ENCODE measurements at places on chromosomes 6 and 20.

DNA sequence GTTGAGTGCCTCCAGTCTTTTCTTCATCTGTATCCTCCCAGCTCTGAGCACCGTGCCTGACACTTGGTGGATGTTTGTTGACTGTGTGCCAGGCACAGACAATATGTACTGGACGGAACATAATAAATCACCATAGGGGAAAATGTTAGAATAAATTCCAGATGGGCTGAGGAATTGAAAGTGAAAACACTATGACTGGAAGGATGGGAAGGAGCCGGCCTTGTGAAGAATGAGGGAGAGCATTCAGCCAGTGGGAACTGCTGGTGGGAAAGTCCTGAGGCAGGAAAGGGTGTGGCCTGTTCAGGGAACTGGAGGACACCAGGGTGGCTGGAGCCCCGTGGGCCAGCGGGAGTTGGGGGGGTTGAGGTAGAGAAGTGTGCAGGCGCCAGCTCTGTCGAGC is 75.4 kb downstream of the MTHFD1L start:
- DNase-seq = no peak

GRCh38 chr20:61694682-61695081 is 371.0 kb downstream of the TAF4 start:
- DNase-seq = no peak

- no peak for DNase-seq
Observed at GRCh38 chr20:7392542-7393206, 547.6 kb downstream of the HAO1 start.

DNA sequence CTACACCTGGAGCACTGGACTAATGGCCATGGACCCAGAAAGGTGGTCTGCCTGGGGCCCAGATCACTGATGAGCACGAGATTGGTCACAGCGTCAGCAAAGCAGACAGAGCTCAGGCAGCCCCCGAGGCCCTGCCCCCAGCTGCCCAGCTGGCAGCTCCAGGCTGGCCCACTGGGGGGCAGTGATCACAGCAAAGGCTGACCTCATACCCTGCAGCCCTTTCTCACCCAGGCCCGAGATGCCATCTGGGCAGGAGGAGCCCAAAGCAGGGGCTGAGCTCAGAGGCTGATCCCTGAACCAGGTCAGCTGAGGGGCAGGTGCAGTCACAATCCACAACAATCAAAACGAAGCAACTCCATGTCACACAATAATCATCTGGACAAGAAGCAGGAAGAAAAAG is 4.1 kb downstream of the MAP1LC3A start:
- no peak for DNase-seq

DNA sequence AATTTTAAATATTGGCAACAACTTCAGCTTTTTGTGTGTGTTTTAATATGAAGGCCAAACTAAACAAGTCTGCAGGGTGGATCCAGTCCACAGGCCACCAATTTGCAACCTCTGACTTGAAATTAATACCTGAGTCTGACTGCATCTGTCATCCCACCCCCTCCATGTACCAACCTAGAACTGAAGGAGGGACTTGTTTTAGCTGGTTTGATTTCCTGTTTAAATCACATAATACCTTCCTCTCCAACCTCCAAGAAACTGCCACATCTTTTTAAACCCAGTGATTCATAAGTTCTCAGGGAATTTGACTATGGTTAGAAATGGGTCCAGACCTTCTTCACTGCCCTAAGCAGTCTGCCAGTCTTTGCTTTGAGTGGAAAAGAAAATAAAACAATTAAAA is 21.6 kb downstream of the RNF8 start:
- no peak for DNase-seq

GRCh38 chr6:12335131-12335527 is 45.0 kb downstream of the EDN1 start:
- no peak for DNase-seq

DNA sequence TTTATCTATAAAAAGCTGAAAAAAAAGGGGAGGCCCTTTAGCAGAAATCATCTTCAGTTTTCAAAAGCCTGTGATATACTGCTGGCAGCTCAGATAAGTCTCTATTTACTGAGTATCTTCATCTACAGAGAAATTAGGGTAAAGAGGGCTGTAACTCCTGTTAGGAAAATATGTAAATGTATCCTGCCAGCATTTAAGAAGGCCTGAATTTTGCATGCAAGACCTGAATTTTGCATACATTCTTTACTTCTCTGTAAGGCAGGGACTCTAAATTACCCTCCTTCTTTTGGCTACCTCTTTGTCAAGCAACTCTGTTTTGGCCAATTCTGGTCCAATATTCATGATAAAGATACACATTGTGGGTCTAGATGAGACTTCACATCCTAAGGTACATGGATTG is 150.6 kb upstream of the SPACA1 start:
- DNase-seq = no peak

DNA sequence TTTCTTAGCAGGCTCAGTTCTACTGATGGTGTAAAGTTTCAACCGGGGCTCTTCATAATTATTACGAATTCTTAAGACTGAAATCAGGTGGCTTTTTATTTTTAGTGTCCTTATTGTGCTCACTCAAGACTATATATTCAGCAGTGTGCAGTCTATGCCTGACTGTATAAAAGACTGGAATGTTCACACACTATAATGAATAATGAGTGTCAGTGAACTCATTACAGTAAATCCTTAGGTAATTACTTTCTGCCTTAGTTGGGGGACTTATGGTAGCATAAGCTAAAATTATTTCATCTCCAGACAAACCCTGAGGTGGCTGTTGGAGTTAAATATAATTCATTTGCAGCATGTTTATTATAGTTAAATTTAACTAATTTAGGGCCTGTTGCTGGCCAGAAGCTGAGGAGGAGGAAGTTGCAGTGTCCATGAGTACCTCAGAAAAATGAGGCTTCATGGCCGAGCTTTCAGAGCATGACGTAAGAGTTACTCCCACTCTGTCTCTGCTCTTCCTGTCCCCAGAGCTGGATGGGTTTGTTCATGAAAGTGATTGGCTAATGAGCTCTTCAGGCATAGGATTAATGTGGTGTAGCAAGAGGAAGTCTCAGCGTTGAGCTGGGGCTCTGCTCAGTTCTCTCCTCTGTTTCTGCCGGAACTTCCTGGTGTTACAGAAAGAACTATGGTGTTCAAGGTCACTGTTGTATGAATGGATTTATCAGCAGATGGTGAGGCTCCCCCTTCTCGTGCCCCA is 335.7 kb downstream of the NRN1 start:
- DNase-seq = no peak

DNA sequence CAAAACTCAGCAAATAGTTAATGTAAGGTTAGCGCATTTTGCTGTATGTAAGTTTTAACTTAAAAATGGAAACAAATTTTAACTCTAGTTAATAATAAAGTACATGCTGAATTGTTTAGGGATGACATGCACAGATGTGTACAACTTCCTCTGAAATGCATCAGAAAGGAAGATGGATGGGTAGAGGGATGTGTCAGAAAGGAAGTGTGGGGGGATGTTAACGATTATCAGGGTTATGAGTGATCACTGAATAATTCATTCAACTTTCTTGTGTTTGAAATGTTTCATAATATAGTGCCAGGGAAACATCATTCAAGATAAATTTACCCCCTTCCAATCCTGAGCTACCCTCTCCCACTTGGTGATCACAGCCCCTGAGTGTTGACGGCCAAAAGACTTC is 87.6 kb downstream of the FOXA2 start:
- no peak for DNase-seq

GRCh38 chr6:15441215-15441868 is 195.5 kb downstream of the JARID2 start:
- DNase-seq = no peak

- no peak for DNase-seq
Observed at GRCh38 chr6:56869346-56869745, 85.6 kb upstream of the BEND6 start.

GRCh38 chr6:132392270-132392646 is 9.0 kb downstream of the MOXD1 start:
- DNase-seq = no peak

GRCh38 chr6:26195924-26196845 is 109.0 kb downstream of the HFE start:
- DNase-seq = no peak

GRCh38 chr6:124040655-124041054 is 237.0 kb downstream of the NKAIN2 start:
- no peak for DNase-seq

DNA sequence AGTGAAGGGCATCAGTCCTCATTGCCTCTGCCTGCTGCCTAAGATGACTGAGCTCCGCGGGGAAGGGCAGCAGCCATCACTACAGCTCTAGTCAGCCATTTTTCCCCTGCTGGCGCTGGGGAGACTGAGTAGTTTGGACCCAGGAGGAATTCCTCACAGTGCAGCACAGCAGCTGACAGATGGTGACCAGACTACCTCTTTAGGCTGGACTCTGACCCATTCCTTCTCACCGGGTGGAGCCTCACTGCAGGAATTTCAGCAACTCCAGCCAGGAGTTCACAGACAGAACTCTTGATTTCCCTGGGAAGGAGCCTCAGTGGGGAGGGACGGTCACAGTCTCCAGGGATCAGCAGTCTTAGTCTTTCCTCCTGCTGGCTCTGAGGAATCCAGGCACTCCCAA is 492.0 kb upstream of the MMS22L start:
- DNase-seq = no peak

DNA sequence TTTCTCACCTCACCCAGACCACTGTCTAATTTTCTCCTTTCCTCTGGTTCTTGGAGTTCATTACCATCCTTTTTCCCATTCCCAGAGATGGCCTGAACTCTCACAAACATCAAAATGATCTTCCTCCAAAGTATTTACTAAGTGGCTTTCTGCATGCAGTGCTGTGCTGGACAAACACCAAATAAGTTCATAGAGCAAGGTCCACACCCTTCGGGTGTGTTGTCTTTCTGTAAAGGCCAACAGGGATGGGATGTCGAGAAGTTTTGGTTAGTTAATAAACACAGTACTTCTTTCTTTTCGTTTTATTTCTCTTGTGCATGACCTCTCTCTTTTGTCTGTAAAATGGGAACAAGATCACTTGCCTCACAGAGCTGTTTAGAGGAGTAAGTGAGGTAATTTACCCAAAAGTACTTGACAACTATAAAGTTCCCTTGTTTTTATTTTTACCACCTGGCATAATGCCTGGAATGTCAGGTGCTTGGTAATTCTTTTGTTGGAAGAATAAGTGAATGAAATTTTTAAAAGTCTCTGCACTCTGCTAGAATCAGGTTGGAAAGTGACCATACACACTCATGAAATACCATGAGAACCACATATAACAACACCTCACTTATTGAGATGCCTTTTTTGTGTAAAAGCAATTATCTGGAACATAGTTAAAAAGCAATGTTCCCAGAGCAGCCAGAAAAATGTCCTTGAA is 22.8 kb upstream of the CCN6 start:
- DNase-seq = no peak

DNA sequence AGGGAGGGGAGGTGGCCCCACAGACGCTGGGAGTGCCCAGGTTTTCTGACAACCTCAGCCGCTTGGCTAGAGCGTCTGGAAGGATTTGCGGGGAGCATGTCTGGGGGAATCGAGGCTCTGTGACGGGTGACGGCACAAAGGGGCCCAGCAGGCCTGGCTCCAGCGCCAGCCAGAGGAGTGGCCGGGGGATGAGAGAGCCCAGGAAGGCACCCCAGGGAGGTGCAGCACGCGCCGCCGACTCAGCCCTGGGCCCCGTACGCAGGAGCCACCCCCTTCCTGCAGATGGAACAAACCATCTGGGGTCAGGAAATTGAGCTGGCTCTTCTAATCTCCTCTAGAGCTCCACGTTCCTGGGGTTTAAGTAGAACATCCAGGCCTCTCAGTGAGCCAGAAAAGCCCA is 5.9 kb upstream of the SLCO4A1 start:
- DNase-seq = no peak

- DNase-seq = no peak
Observed at GRCh38 chr20:53900380-53900999, 169.9 kb downstream of the BCAS1 start.

DNA sequence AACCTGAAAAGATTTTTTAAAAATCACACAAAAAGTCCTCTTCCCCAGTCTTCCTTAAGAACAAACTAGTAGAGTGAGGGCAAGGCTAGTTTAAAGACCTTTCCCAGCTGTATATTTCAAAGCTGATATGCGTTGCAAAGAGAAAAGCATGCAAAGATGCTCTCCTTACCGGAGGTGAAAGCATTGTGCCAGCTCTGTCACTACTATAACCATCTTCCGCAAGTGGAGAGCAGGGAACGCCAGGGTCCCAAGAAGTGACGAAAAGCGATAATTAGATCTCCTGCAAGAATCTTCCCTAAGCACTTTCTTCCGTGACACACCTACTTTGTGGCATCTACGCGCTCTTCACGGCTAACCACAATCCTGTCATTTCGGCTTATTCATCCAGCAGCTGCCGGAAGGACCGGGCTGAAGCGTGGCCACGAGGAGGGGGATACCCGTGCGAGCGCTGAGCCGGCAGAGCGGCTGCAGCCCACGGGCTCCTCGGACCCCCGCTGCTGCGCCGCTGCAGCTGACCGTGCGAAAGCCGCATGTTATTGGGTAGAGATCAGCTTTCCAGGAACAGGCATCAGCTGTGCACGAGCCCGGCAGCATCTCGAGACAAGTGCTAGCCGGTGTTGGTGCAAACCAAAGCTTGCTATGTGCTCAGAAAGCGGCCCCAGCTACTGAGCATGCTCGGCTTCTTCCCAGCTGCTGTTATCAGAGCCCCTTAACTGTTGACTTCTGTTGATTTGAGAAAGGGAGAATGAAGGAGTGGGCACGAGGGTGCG is 57.2 kb upstream of the ARHGAP18 start:
- no peak for DNase-seq

DNA sequence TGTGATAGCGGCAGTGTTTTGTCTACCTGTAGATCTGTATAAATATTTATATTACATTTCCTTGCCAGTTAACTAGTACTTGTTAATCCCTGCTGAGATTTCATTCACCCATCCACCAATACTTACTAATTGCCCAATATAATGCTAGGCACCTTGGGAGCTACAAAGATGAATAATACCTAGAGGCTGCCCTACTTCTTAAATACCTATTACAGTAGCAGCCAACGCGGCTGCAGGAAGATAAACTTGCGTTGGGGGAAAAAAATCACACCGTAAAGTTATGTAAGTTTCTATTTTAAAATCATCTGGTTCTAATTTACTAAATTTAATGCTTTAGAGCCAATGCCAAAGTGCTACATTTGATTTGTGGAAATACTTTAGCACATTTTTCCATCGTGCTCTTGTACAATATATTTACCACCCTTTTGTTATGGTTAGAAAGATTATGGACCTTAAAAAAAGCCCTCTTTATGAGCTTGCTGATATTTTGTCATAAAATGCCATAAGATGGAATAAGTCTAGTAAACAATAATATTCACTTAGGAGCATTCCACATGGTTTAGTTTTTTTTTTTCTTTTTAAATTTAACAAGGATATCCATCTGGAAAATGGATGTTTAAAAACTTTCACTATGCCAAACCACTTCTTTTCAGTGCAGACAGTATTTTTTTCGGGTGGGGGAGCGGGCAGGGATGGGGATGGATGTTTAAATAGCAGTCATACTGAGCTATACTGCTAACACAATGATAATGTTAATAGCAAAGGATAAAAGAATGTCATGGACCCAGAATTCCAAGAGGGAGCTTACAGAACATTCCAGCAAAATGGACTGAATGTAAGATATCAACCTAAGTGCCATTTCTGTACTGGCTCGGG is 13.2 kb upstream of the NEDD9 start:
- no peak for DNase-seq

GRCh38 chr6:168100803-168101589 is 22.0 kb upstream of the FRMD1 start:
- DNase-seq = no peak

Data from vagina (tissue), 2 donors.